ENCODE measurements at places on chromosomes 6 and 20. TPM values are rescaled to one million over a fixed set of nuclear protein-coding genes. Genes with fewer than 3 reads are reported as not detected.

- peak; percentile 72 for DNase-seq
- H3K27me3 ChIP-seq, result no peaks in the 10 kb centered on the region
- H3K27ac ChIP-seq, result no peak overlapping the region
- no peaks in the 10 kb centered on the region for H3K36me3 ChIP-seq
Measured at GRCh38 chr6:45922728-45923351, 92.8 kb downstream of the CLIC5 start.

DNA sequence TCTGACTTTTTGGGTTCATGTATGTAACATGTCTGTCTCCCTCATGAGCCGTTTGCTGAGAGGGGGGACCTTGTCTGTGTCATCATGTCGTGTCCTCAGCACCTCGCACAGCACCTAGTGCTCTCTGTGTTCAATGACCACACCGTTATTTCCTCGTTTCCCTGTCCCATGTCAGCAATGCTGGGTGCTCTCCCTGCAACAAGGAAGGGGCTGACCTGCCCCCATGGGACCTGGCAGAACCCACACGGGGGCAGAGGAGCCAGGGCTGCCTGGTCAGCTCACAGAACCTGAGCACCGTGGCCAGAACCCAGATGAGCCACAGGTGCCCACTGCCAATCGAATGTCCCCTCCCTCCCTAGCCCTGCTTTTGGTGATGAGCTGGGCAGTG is 7.3 kb downstream of the ADA start:
- H3K36me3 ChIP-seq, result no peaks in the 10 kb centered on the region
- H3K27ac ChIP-seq, result peak overlapping the region; percentile 57
- no peak for DNase-seq
- no peaks in the 10 kb centered on the region for H3K4me1 ChIP-seq
- H3K4me3 ChIP-seq, result no peak overlapping the region
- no peaks in the 10 kb centered on the region for H3K27me3 ChIP-seq

GRCh38 chr20:57526087-57526884 is 1.3 kb upstream of the CTCFL start:
- no peaks in the 10 kb centered on the region for H3K4me1 ChIP-seq
- H3K4me3 ChIP-seq, result no peak overlapping the region
- no peaks in the 10 kb centered on the region for H3K27me3 ChIP-seq
- no peaks in the 10 kb centered on the region for H3K36me3 ChIP-seq

The SSTR4 gene
- not detected for total RNA-seq

The KLC4 gene
- total RNA-seq, result 17.8 TPM

- H3K36me3 ChIP-seq, result no peaks in the 10 kb centered on the region
- DNase-seq, result no peak
- H3K4me3 ChIP-seq, result no peak overlapping the region
- H3K27me3 ChIP-seq, result no peaks in the 10 kb centered on the region
Measured at GRCh38 chr6:169965239-169965638, 213.8 kb downstream of the ERMARD start.

DNA sequence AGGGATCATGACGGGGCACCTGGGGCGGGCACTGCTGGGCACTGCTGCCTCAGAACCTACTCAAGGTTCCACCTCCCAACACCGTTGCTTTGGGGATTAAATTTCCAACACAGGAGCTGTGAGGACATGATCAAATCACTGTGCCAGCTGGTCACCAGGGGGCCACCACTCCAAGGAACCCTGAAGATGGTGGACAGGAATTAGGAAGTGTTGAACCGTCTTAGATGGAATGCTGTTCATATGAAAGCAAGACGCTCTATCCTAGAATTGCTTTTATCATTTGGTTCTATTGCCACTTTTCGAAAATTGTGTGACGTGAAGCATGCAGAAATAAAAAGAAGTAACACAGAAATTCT is 140.3 kb downstream of the DLL1 start:
- no peaks in the 10 kb centered on the region for H3K4me1 ChIP-seq
- H3K36me3 ChIP-seq, result no peaks in the 10 kb centered on the region
- H3K27ac ChIP-seq, result no peak overlapping the region
- H3K4me3 ChIP-seq, result no peak overlapping the region

DNA sequence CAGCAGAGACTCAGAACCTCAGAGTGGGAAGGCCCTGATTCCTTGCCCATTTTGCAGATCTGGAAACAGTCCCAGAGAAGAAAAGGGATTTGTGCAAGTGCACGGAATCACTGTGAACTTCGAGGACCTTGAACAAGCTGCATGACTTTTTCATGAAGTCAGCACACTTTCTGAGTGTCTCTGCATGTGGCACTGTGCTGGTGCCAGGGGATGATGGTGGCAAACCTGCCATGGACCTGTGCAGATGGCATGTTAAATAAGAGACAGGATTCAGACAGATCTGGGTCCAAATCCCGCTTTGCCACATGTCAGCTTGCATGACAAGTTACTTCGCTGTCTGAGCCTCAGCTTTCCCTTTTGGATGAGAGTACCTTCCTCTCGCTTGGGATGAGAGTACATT is 26.8 kb downstream of the ZNF831 start:
- H3K27ac ChIP-seq, result no peak overlapping the region
- H3K27me3 ChIP-seq, result no peaks in the 10 kb centered on the region
- no peak overlapping the region for H3K4me3 ChIP-seq
- no peak for DNase-seq
- H3K4me1 ChIP-seq, result no peaks in the 10 kb centered on the region
- no peaks in the 10 kb centered on the region for H3K36me3 ChIP-seq

The SIRPB2 gene
- total RNA-seq, result 8.6 TPM

The DSP gene
- 7.2 TPM for total RNA-seq

DNA sequence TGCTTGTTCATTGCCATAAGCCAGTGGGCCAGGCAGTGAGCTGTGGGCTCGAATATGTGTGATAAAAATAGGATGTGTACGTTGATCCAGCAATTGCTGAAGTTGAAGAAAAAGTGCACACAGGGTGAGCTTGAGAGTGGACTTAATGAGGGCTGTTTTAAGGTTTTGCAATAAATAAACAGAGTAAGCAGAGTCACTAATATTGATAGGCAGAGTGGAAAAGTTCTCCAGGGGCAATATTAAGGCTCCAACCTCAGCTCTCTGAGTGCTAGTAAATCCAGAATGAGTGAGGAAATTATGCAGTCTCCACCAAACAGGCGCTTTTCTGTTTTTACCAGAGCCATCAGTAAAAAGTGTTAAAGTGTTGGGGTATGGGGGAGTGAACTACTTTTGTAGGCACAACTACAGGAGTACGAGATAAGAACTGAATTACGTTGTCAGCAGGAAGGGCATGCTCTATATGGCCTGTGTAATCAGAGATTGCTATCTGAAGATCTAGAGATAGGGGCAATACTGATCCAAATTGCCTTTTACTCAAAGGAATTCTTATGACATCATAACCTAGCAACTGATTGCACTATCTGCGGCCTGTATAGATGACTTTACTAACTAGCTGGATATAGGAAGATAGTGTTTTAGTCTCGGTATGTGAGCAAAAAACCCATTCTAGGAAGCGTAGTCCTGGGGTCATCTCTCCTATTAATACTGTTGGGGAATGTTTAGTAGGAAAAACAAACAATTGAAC is 7.6 kb upstream of the TBC1D20 start:
- DNase-seq, result no peak
- no peaks in the 10 kb centered on the region for H3K27me3 ChIP-seq
- H3K4me3 ChIP-seq, result no peak overlapping the region
- H3K36me3 ChIP-seq, result no peaks in the 10 kb centered on the region
- no peaks in the 10 kb centered on the region for H3K4me1 ChIP-seq
- no peak overlapping the region for H3K27ac ChIP-seq

Measured in ascending aorta (tissue), 2 donors.